ENCODE measurements at places on chromosomes 1 and 21. TPM values are rescaled to one million over a fixed set of nuclear protein-coding genes. Genes with fewer than 3 reads are reported as not detected.
A peak's percentile ranks its signal among the peaks of the same experiment; 100 is the strongest.

CLDN17 gene
- total RNA-seq, result not detected

SHISAL2A gene
- 0.88 TPM for total RNA-seq

DPT gene
- total RNA-seq, result 32.5 TPM

AKT3 gene
- total RNA-seq, result 177 TPM

GBP6 gene
- total RNA-seq, result not detected

PPIAL4G gene
- 0.13 TPM for total RNA-seq

OR2L8 gene
- not detected for total RNA-seq

MMP23B gene
- total RNA-seq, result 74.5 TPM

CCDC185 gene
- total RNA-seq, result not detected

CGN gene
- 1.7 TPM for total RNA-seq

TRNP1 gene
- 16.3 TPM for total RNA-seq

BMP8B gene
- 1.4 TPM for total RNA-seq

CCDC190 gene
- total RNA-seq, result 2.2 TPM

GRCh38 chr1:42765832-42766740, 742 bp downstream of the P3H1 start:
- peak overlapping the region; percentile 24 for H3K27ac ChIP-seq
- DNase-seq, result no peak
- peaks cover 4% of the 10 kb centered on the region for H3K4me1 ChIP-seq
- peak overlapping the region; percentile 72 for H3K4me3 ChIP-seq
- no peaks in the 10 kb centered on the region for H3K27me3 ChIP-seq

GRCh38 chr1:59485171-59485570, 188.3 kb downstream of the FGGY start:
- no peaks in the 10 kb centered on the region for H3K27me3 ChIP-seq
- no peak overlapping the region for H3K4me3 ChIP-seq
- H3K36me3 ChIP-seq, result no peaks in the 10 kb centered on the region
- no peaks in the 10 kb centered on the region for H3K4me1 ChIP-seq
- H3K27ac ChIP-seq, result no peak overlapping the region

- H3K4me1 ChIP-seq, result no peaks in the 10 kb centered on the region
- H3K4me3 ChIP-seq, result no peak overlapping the region
- DNase-seq, result no peak
- H3K27me3 ChIP-seq, result no peaks in the 10 kb centered on the region
These were observed 110.8 kb downstream of the LACTBL1 start for GRCh38 chr1:22861764-22862440.

- no peak for DNase-seq
- no peaks in the 10 kb centered on the region for H3K4me1 ChIP-seq
- H3K36me3 ChIP-seq, result no peaks in the 10 kb centered on the region
- H3K4me3 ChIP-seq, result no peak overlapping the region
- no peak overlapping the region for H3K27ac ChIP-seq
These were observed 19.2 kb downstream of the CRCT1 start for GRCh38 chr1:152533327-152533938.

DNA sequence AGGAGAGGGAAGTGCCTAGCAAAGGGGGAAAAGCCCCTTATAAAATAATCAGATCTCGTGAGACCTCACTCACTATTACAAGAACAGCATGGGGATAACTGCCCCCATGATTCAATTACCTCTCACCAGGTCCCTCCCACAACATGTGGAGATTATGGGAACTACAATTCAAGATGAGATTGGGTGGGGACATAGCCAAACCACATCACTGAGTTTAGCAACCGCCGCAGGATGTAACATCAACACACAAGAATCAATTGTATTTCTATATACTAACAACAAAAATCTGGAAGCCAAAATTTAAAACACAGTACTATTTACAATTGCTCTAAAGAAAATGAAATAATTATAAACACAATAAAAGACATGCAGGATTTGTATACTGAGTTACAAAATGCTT, 21.9 kb downstream of the DIRAS3 start:
- H3K4me1 ChIP-seq, result no peaks in the 10 kb centered on the region
- no peak overlapping the region for H3K4me3 ChIP-seq
- no peaks in the 10 kb centered on the region for H3K27me3 ChIP-seq

GRCh38 chr1:236495467-236496112, 28.2 kb upstream of the LGALS8 start:
- no peak overlapping the region for H3K4me3 ChIP-seq
- DNase-seq, result no peak
- no peaks in the 10 kb centered on the region for H3K27me3 ChIP-seq
- H3K27ac ChIP-seq, result no peak overlapping the region
- no peaks in the 10 kb centered on the region for H3K36me3 ChIP-seq

- H3K4me3 ChIP-seq, result no peak overlapping the region
- DNase-seq, result peak; percentile 60
- H3K4me1 ChIP-seq, result no peaks in the 10 kb centered on the region
- H3K27me3 ChIP-seq, result no peaks in the 10 kb centered on the region
These were observed 48.9 kb upstream of the DIP2A start for GRCh38 chr21:46409641-46410406.

DNA sequence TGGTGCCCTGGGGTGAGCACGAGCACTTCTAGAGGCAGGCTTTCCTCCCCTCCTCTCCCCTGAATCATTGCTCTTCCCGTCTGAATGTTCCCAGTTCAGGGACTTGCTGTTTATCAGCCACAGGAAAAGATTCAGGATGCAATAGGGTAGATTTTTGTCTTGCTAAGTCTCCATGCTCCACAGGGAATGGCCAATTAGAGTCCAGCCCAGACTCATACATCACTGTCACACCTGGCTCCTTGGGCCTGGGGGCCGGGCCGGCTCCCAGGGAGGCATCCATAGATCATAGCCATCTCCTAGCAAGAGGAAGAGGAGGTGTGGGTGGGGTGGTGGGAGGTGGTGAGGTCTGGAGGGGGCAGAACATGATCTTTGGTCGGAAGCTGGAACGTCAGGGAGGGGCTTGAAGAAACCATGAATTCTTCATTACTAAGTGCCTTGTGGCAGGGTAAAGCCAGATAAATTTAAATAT, 83.4 kb downstream of the LRRN2 start:
- no peak for DNase-seq
- no peak overlapping the region for H3K27ac ChIP-seq
- H3K36me3 ChIP-seq, result no peaks in the 10 kb centered on the region
- no peaks in the 10 kb centered on the region for H3K27me3 ChIP-seq
- H3K4me3 ChIP-seq, result no peak overlapping the region

DNA sequence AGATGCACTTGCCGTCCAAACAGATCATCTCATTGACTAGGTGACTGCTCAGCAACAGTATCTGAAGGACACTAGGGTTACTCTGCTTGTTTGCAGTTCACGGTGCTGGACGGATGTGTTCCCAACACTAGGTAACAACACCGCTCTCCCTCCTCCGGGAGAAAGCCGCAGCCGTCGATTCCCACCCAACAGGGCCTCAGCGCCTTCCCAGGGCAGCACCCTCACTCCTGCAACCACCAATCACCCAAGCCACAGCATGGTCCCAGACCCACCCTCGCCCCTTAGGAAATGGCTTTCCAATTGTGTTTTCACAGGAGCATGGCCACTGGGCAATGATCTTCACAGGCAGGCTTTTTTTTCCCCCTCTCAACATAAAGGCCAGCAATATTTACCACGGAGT, 779 bp downstream of the TLR5 start:
- no peaks in the 10 kb centered on the region for H3K4me1 ChIP-seq
- DNase-seq, result no peak
- no peak overlapping the region for H3K4me3 ChIP-seq
- H3K27ac ChIP-seq, result no peak overlapping the region

GRCh38 chr1:234633246-234634003, 23.4 kb upstream of the IRF2BP2 start:
- H3K27ac ChIP-seq, result no peak overlapping the region
- DNase-seq, result no peak
- no peaks in the 10 kb centered on the region for H3K4me1 ChIP-seq

DNA sequence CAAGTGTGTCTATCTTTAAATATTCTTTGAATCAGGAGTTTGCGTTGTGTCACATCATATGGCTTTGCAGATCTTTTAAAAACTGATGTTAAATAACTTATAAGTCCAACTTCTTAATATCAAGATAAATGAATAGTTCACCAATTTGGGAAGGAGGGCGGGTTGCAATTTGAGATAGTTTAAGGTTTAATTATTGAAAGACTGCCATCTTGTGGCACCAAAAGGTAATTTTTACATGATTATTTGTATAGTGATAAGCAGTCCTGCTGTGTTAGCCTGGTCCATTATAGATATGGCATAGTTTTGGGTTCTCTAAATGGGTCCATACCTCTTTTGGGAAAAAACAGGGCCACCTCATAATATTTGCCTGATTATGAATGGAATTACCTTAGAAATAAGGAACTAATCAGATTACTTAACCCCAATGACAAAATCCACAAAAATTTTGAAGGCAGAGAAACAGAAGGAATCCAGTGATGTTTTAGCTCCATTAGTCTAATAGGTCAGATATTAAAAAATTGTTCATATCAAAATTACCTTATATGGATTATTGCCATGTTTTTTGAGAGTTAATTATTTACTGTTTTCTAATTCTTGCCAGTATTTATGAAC, 64.3 kb downstream of the PRKAA2 start:
- no peak for DNase-seq
- H3K4me3 ChIP-seq, result no peak overlapping the region

DNA sequence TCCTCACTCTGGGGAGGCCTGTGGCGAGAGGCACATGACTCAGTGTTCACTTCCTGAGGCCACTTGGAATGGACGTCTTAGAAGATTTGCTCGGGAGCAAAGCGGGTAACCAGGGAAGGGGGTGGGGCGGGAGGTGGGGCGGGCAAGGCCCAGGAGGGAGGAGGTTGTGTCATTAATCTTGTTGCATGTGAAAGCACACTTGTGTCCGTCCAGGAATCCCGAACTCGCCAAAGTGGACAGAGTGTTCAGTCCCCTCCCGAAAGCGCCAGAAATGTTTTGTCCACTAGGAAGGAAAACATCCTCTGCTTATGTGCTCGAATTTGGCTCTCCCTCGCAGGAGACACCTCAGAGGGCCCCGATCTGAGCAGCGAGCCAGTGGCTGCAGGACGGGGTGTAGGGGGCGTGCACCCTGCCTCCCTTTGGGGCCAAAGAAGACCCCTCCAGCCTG, 84.2 kb downstream of the SPSB1 start:
- no peaks in the 10 kb centered on the region for H3K27me3 ChIP-seq
- no peak overlapping the region for H3K4me3 ChIP-seq
- no peaks in the 10 kb centered on the region for H3K4me1 ChIP-seq
- peak; percentile 86 for DNase-seq
- no peaks in the 10 kb centered on the region for H3K36me3 ChIP-seq
- H3K27ac ChIP-seq, result peak overlapping the region; percentile 97

DNA sequence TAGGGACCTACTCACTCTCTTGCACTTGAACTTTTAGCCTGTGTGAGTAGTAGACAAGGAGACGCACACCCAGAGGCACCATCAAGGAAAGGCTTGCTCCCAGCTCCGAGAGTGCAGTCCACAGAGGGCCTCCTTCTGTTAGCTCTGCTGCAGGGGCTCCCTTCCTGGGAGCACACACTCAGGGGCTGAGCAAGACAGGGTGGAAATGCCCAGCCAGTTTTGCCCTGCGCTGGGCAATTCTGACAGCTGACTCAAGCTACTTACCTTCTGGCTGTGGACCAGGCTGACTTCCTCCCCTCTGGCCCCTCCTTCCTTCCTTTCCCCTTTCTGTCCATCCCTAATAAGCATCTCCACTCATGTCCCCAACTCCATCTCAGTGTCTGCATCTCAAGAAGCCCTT, 449.1 kb downstream of the PTPRU start:
- H3K4me1 ChIP-seq, result no peaks in the 10 kb centered on the region
- H3K27ac ChIP-seq, result no peak overlapping the region
- H3K27me3 ChIP-seq, result no peaks in the 10 kb centered on the region

- H3K27ac ChIP-seq, result no peak overlapping the region
- peak; percentile 80 for DNase-seq
- no peaks in the 10 kb centered on the region for H3K36me3 ChIP-seq
- no peaks in the 10 kb centered on the region for H3K27me3 ChIP-seq
- no peak overlapping the region for H3K4me3 ChIP-seq
These were observed 2.1 kb upstream of the PEX10 start for GRCh38 chr1:2414297-2414958.

- H3K27me3 ChIP-seq, result no peaks in the 10 kb centered on the region
- no peak for DNase-seq
- no peaks in the 10 kb centered on the region for H3K4me1 ChIP-seq
- H3K36me3 ChIP-seq, result no peaks in the 10 kb centered on the region
- H3K4me3 ChIP-seq, result no peak overlapping the region
These were observed 119.7 kb downstream of the KCNH1 start for GRCh38 chr1:211014275-211014674.

DNA sequence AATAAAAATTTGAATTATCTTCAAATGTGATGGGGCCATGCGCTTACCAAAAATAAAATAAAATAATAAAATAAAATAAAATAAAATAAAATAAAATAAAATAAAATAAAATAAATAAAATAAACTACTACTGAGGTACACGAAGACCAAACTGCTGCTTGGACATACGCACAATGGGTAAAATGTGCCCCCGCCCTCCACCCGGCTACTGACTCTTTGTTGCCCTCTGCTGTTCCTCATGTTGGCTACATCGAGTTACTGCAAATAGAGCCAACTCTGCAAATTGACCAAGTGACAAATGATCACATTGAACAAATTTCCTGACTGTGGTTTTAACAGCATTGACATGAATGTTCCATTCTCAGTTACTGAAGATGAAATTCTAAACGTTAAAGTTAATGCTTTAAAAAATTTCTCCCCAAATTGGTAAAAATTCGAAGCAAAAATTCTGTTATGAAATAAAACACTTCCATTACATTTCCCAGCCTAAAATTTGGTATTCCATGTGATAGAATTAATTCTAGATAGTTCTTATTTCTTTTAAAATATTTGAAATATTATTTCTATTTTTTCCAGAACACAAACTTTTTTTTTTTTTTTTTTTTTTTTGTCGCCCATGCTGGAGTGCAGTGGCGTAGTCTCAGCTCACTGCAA, 18.8 kb upstream of the MAP1LC3C start:
- H3K27me3 ChIP-seq, result no peaks in the 10 kb centered on the region
- peak; percentile 57 for DNase-seq
- no peaks in the 10 kb centered on the region for H3K4me1 ChIP-seq
- no peaks in the 10 kb centered on the region for H3K36me3 ChIP-seq
- H3K27ac ChIP-seq, result no peak overlapping the region

GRCh38 chr1:97893844-97894243, 27.0 kb downstream of the DPYD start:
- no peaks in the 10 kb centered on the region for H3K4me1 ChIP-seq
- no peak for DNase-seq
- no peaks in the 10 kb centered on the region for H3K36me3 ChIP-seq
- H3K27ac ChIP-seq, result no peak overlapping the region
- H3K4me3 ChIP-seq, result no peak overlapping the region

DNA sequence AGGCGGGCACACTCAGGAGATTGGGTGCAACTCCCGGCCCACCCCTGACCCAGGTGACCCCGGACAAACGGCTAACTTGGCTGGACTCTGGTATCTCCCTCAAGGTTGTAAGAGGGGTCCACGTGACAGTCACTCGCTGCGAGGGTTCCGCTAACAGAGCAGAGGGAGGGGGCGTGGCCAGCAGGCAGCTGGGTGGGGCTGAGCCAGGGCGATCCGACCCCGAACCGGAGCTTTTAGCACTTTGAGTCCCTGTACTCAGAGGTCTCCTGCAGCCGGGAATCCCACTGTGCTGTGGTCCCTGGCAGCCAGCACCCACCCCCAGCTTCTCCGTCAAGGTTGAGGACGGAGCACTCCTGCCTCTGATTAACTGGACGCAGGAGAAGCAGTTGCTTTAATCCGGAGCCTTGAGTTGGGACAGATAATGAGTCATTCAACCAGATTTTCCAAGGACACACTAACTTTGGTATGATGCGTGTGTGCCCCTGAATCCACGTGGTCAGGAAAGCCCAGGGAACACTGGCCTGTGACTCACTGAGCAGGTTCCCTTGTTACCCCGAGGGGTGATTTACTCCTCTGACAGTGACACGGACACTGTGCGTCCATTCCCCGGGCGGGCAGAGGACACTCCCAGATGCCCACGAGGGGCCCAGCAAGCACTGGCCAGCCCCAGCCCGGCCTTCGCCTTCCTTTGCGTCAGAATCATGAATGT, 16.8 kb downstream of the TRPM2 start:
- no peaks in the 10 kb centered on the region for H3K36me3 ChIP-seq
- DNase-seq, result peak; percentile 55
- H3K4me3 ChIP-seq, result no peak overlapping the region
- no peak overlapping the region for H3K27ac ChIP-seq
- H3K4me1 ChIP-seq, result no peaks in the 10 kb centered on the region

Measured in aorta (tissue), 5 donors.